ENCODE measurements at places on chromosomes 4 and X. TPM values are rescaled to one million over a fixed set of nuclear protein-coding genes. Genes with fewer than 3 reads are reported as not detected.

The HAUS3 gene
- 10.7 TPM for total RNA-seq

The ZNF280C gene
- total RNA-seq: 10.4 TPM

The DNAAF6 gene
- not detected for total RNA-seq

The FAM9C gene
- total RNA-seq: not detected

The PCDH19 gene
- 0.85 TPM for total RNA-seq

The FAM114A1 gene
- 462 TPM for total RNA-seq

The LDOC1 gene
- 9.6 TPM for total RNA-seq

The AWAT2 gene
- not detected for total RNA-seq

The RHOH gene
- total RNA-seq: 2.8 TPM

The SEL1L3 gene
- total RNA-seq: 4.1 TPM

The NLGN4X gene
- total RNA-seq: 0.24 TPM

The FREM3 gene
- not detected for total RNA-seq

The SCRG1 gene
- 0.16 TPM for total RNA-seq

The NR3C2 gene
- 3.5 TPM for total RNA-seq

The SULT1E1 gene
- total RNA-seq: not detected

The MAGEA10 gene
- not detected for total RNA-seq

The EREG gene
- 0.61 TPM for total RNA-seq

The HSFX2 gene
- total RNA-seq: not detected

The HSD17B13 gene
- total RNA-seq: not detected

The UGDH gene
- total RNA-seq: 175 TPM

The POU3F4 gene
- total RNA-seq: not detected

The LANCL3 gene
- total RNA-seq: 0.32 TPM

The TRIM75 gene
- not detected for total RNA-seq

The TAF7L gene
- 0.16 TPM for total RNA-seq
